ENCODE measurements at places on chromosomes 12 and 14.

DNA sequence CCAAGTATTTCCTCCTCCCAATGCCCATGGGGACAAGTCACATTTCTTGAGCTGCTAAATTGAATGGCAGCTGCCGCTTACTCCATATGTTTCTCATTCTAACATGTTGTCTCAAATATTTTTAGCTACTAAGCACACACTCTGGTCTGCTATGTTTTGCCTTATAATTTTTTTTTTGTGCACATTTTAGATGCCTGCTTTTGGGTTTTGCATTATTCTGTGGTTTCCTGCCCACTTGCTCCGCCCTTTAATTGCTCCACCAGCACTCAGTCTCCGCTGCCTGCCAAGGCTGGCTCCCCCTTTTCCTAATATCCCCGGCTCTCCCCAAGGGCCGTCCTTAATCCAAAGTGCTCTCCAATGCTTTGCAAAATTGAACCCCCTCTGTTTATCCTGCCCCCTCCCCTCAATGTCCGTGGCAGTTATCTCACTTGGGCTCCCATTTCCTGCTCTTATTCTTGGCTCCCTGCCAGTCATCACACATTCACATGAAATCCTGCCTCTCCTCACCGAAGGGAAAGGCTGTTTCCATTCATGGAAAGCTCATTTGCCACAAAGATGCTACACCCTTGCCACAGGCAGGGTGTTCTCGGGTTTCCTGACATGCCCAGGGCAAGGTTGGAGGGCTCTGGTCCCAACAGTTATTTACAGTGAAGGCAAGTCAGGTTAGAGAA is 79.4 kb downstream of the C12orf75 start:
- peak; percentile 27 for DNase-seq

DNA sequence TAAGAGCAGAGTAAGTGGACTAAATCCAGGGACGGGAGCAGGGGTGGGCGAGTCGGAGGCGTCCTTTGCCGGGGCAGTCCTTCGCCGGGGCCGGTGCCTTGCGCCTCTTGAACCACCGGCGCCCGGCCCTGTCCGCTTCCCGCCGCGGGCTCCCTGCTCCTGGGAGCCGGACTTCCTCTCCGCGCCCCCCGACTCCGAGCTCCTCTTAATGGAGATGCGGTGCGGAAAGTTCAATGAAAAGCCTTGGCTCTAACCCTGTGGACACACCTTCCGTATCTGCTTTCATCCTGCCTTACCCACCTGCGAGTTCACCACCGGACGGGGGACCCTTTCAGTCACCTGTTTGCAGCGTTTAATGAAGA is 412 bp downstream of the FGFR1OP2 start:
- DNase-seq: peak; percentile 34

- DNase-seq: no peak
These were observed 141.9 kb downstream of the DPF3 start for GRCh38 chr14:72752034-72752412.

GRCh38 chr14:36658123-36659009 is 3.3 kb upstream of the PAX9 start:
- DNase-seq: no peak

- no peak for DNase-seq
These were observed 55.2 kb downstream of the RASSF3 start for GRCh38 chr12:64665514-64665913.

GRCh38 chr14:53004976-53005375 is 54.1 kb upstream of the FERMT2 start:
- no peak for DNase-seq

DNA sequence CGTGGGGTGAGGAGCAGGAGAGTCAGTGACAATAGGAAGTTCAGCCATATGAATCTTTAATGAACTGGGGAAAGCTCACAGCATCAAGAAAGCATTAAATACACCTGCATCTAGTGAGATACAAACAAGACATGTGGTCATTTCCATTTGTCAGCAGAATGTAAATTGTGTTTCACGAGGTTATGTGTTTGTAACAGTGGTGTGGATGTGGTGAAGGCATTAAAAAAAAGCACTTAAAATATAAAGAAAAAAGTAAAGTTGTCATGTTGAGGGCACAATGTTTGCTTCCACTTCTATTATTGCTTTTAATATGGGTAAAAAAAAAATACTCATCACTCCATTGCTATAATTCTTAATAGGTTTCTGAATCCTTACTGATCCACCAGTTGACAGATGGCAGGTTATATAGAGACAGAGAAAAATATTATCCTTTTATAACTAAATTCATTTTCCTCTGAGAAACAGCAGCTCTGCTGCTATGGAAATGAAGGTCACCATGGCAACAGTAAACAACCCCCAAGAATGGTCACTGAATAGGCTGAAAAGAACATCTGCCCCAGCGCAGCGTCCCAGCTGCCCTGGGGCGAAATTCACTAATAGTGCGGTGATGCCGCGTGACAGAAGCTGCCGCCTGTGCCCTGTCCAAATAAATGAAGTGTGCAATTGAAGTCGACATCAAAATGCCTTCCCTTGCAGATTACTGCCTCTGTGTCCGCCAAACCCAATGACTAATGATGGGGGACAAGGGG is 226.1 kb downstream of the FOXN3 start:
- DNase-seq: no peak

GRCh38 chr12:50072198-50072907 is 12.8 kb upstream of the SMARCD1 start:
- DNase-seq: no peak

- no peak for DNase-seq
These were observed 120.0 kb upstream of the NOS1 start for GRCh38 chr12:117481470-117481869.

DNA sequence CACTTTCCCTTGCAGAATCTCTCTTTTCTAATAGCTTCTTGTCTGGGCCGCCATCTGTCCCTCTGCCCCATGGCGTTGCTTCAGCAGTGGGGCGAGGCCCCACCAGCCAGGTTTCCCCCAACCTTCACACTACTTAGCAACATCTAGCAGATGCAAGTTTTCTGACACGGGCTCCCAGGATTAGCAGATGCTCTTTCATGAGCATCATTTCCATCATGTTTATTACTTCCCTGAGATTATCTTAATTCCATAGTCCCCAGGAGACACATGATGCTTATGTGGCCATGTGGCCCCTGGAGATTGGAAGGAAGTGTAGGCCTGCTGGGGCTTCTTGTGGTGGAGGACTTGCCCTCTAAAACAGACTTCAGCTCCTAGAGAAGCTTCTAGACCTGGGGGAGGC is 102.0 kb upstream of the MYL2 start:
- DNase-seq: no peak

GRCh38 chr12:3622021-3622821 is 130.7 kb downstream of the CRACR2A start:
- peak; percentile 12 for DNase-seq

- DNase-seq: peak; percentile 41
These were observed 22.8 kb downstream of the APOBEC1 start for GRCh38 chr12:7642876-7643309.

GRCh38 chr12:28027328-28027727 is 54.8 kb upstream of the PTHLH start:
- DNase-seq: no peak

DNA sequence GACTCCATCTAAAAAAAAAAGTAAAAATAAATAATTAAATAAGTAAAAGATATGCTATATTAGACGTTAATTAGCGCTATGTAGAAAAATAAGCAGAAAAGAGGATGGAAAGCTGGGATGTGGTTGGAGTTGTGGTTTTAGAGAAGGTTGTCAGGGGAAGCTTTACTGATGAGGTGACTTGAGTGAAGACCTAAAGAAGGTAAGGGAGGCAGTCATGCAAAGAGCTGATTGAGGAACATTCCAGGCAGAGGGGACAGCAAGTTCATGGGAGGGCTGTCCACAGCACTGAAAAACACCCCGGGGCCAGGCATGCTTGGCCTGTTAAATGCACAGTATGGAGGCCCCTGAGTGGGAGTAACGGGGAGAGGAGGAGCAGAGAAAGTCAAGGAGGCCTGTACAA is 15.7 kb downstream of the SMAGP start:
- DNase-seq: no peak

GRCh38 chr12:72570601-72571000 is 298.4 kb downstream of the TRHDE start:
- peak; percentile 2 for DNase-seq

- no peak for DNase-seq
These were observed 16.3 kb upstream of the NFYB start for GRCh38 chr12:104154286-104154685.

DNA sequence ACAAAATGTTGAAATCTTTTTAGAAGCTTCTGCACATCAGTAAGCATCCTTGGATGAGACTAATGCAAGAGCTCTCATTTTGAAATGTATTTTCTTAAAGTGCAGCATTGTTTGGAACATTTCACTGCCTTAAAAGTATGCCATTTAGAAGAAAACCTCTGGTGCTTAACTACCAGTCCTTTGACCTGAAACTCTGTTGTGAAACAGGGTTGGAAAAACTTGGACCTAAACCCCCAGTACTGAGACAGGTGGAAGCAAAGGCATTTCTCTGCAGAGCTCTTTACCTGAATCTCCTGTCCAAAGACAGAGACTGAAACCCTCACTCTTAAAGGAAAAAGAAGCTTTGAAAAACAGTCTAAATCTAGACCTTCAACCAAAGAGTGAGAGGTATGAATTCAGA is 207.2 kb downstream of the NUBPL start:
- DNase-seq: no peak

GRCh38 chr12:43196268-43196907 is 355.6 kb downstream of the ADAMTS20 start:
- no peak for DNase-seq

DNA sequence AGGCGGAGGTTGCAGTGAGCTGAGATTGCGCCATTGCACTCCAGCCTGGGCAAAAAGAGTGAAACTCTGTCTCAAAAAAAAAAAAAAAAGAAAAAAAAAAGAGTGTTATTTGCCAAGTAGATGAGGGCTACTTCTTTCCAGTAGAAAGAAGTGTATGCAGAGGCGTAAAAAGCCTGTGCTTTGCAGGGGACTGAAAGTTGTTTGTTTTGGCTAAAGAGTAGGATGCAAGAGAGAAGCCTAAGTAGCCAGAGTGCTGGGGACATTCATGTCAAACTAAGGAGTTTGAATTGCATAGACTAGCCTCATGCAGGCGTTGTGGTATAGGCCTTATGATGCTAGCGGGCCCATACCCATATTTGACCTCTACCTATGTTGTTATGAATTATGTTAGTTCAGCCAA is 9.5 kb downstream of the HSD17B6 start:
- DNase-seq: no peak

DNA sequence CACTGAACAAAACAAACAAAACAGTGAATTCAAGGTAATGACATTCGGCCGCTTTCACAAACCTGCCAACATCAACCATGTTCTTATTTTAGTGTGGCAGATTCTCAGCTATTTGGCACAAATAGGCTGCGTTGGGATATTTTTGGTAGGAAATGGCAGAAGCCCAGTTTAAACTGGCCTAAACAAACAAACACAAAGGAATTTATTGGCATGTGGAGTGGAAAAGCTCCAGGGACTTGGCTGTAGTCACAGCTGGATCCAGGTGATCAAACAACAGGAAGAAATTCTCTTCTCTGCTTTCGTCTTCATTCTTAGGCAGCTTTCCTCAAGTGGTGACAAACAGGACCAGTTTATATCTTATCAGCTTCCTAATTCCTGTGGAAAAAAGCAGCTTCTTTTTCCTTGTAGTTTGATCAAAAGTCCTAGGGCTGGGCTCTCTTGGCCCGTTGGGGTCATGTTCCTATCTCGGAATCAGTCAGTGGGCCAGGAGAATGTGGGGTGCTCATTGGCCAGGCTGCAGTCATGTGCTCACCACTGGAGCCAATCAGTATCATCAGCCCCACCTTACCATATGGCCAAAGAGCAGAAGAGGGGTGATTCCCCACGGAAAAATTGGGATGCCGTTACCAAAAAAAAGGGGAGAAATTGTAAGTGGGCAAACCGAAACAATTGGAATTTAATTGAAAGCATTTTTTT is 22.6 kb downstream of the C12orf75 start:
- no peak for DNase-seq

GRCh38 chr14:69712599-69713088 is 54.3 kb upstream of the SRSF5 start:
- peak; percentile 75 for DNase-seq

GRCh38 chr12:53096089-53096741 is 1.3 kb upstream of the IGFBP6 start:
- DNase-seq: peak; percentile 37

DNA sequence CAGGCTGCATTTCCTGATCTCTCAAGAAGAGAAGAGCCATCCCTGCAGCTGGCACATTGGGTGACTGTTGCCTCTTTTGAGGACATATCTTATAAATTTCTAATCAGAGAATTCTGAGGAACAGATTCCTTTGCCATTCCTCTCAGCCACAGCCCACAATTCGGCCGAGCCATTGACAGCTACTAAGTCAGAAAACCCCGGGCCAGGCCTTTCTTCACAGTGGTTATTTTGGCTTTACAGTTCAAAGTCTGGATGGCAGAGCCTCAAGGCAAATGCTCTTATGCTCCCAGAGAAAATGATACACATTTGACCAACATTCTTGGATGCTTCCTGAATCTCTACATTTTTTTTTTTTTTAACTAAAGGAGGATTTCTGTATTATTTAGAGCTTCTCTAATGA is 138.4 kb upstream of the FRMD6 start:
- no peak for DNase-seq

DNA sequence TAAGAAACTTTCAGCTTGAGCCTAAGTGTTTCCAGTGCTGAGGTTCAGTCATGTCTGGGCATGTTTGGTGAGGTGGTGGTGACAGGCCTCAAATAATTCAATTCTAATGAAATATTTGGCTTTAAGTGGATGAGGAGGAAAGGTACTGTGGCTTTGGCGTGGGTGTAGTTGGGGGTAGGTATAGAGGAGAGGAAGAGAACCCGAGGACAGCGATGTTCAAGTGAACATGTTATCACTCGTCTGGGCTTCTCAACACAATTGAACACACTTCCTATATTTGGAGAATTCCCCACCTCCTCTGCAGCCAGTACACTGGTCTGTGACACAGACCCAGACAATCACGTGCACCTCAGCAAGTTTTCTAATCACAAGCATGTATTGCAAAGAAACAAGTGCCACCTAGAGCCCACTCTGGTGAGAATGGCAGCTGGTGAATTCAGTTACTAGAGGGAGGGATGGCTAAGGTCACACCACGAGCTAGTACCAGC is 53.0 kb downstream of the IFNG-AS1 start:
- peak; percentile 95 for DNase-seq

- DNase-seq: no peak
These were observed 222.6 kb downstream of the NUAK1 start for GRCh38 chr12:105915997-105916759.

DNA sequence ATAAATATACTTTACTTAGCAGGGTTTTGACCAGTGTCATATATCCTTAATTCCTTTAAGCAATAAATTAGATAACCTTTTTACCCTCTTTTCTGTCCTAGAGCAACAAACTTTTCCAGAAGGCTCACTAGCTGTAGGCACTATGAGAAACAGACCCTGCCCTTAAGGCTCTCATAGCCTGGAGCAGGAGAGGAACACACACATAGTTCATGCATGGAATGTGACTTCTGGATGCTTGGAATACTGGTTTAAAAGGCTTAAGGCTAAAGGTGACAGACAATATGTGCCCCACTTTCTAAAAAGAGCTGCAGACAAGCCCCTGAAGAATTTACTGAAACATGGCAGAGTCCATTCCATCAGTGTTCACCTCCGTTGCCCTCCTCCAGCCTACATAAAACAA is 237.2 kb downstream of the TTC8 start:
- no peak for DNase-seq

GRCh38 chr12:98296462-98297079 is 218.8 kb upstream of the TMPO start:
- DNase-seq: peak; percentile 18

All from epithelial cell of esophagus (primary cell).